ENCODE measurements at places on chromosomes 6 and 20.

- no peak for DNase-seq
These were observed 70.1 kb upstream of the CNKSR3 start for GRCh38 chr6:154580397-154581135.

DNA sequence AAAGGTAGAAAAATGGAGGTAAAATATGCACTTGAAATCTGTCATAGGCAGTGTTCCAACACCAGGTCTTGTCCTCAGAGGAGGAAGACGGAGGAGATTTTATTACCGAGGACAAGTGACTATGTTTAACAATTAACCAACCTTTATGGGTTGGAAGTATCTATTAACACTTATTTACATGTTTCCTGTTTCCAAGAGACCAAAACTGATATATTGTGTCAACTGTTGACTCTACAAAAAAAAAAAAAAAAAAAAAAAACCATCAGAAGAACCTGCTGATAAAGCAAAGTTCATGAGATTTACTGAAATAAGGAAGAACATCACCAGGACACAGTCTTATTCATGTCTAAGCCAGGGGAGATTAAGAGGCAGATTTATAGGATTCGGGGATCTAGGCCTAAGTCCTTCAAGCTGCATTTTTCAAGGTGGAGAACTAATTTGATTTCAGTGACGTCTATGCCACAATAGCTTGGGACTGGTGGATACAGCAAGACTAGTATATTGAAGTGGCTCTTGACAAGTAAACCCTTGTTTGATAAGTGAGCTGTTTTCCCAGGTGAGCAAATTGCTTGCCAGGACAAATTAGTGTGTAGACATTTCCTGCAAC lies 126.6 kb upstream of the NAA20 start:
- no peak for DNase-seq

- DNase-seq = peak; percentile 7
These were observed 77.7 kb downstream of the EFHC1 start for GRCh38 chr6:52497652-52498408.

DNA sequence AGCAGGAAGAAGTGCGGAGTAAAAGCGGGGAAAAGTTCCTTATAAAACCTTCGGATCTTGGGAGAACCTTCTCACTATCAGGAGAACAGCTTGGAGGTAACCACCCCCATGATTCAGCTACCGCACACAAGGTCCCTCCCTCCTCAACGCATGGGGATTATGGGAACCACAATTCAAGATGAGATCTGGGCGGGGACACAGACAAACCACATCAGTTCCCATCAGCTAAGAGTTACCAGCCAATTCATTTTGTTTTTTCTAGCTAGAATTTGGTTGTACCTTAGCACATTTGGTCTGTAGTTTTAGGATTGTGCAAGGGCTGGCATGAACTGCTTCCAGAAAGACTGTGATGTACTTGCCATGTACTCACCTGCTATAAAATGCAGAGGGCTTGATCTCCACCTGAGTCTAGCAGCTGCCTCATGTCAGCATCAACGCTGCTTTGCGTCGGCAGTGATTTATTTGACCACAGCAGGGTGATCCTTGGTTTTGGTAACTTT lies 94.7 kb upstream of the SLC2A12 start:
- DNase-seq = no peak

DNA sequence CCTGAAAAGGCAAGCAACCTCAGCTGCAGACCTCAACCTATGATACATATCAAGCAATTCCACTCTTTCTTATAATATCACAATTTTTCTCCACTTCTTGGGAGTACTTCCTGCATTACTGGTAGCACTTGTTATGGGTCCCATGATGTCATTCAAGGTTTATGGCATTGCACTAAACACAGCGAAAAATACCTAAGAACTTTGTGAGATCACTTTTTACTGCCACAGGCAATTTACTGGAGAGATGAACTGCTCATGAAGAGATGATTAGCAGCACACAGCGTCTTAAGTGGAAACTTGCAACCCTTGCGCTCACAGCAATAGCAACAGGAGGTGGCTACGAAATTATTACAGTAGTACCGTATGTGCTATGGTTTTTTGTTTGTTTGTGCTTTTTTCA lies 19.3 kb upstream of the RIMS4 start:
- DNase-seq = no peak

DNA sequence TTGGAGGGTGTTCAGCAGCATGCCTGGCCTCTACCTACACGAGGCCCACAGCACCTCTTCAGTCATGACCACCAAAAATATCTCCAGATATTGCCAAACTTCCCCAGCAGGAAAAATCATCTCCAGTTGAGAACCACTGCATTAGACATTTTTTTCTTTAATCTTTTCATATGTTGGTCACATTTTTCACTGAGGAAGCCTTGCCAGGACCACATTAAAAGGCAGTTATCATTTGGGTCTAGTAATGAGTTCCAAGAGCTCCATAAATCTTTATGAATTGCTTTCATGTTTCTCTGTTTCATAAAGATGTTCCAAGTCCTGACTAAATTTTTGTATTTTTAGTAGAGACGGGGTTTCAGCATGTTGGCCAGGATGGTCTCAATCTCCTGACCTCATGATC lies 28.8 kb downstream of the MTRES1 start:
- no peak for DNase-seq

GRCh38 chr20:50380697-50381040 lies 129.5 kb upstream of the PTPN1 start:
- no peak for DNase-seq

GRCh38 chr20:57620274-57620990 lies at the start of gene ZBP1:
ZBP1 (minus strand) TSS chr20:57620426; CDS start chr20:57620295, 131 bp downstream.
- DNase-seq = no peak

- peak; percentile 50 for DNase-seq
These were observed 12.8 kb downstream of the ESF1 start for GRCh38 chr20:13771853-13772453.

- peak; percentile 40 for DNase-seq
These were observed 24.1 kb upstream of the ROS1 start for GRCh38 chr6:117449549-117450439.

DNA sequence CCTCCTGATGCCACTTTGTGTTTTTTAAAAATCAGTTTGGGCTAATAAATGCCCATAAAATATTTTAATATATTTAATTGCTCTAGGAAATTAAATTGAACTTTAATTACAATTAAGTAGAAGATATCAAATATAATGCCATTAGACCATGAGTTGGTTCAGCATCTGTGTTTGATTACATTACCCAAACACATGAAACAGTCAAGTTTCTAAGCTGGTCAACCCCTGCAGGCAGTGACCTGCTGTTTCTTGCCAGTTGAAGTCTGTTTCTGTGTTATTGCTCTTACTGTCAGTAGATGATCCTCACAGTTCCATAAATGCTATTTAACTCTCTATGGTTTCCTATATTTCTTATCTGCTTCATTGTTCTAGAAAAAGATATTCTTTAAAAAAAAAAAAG lies 9.7 kb upstream of the TENT5A start:
- no peak for DNase-seq

- no peak for DNase-seq
These were observed 85.7 kb downstream of the TAF4 start for GRCh38 chr20:61979701-61980635.

GRCh38 chr20:47757145-47758035 lies 27.9 kb downstream of the SULF2 start:
- no peak for DNase-seq

- DNase-seq = no peak
These were observed 75.5 kb upstream of the SCP2D1 start for GRCh38 chr20:18738055-18738454.

- DNase-seq = no peak
These were observed 116.6 kb downstream of the BMP2 start for GRCh38 chr20:6884114-6884513.

DNA sequence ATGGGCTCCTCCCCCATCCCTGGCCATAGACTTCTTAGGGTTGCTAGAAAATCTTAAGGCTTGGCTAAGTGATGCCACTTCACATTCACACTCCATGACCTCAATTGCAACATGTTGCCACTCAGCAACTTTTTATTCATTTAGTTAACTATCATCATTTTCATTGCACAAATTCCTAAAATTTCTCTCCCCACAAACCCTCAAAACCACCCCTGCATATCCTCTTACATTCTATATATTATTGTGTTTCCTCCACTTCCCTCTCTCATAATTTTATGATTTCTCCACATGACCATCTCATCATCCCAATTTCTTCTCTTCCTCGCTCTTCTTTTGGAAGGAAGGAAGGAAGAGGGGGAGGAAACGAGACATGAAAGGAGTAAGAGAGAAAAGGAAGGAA lies 436.0 kb downstream of the HACE1 start:
- DNase-seq = no peak

- no peak for DNase-seq
These were observed 26.6 kb upstream of the EDN3 start for GRCh38 chr20:59273739-59274357.

- DNase-seq = no peak
These were observed 669.4 kb downstream of the DHX35 start for GRCh38 chr20:39631557-39631956.

DNA sequence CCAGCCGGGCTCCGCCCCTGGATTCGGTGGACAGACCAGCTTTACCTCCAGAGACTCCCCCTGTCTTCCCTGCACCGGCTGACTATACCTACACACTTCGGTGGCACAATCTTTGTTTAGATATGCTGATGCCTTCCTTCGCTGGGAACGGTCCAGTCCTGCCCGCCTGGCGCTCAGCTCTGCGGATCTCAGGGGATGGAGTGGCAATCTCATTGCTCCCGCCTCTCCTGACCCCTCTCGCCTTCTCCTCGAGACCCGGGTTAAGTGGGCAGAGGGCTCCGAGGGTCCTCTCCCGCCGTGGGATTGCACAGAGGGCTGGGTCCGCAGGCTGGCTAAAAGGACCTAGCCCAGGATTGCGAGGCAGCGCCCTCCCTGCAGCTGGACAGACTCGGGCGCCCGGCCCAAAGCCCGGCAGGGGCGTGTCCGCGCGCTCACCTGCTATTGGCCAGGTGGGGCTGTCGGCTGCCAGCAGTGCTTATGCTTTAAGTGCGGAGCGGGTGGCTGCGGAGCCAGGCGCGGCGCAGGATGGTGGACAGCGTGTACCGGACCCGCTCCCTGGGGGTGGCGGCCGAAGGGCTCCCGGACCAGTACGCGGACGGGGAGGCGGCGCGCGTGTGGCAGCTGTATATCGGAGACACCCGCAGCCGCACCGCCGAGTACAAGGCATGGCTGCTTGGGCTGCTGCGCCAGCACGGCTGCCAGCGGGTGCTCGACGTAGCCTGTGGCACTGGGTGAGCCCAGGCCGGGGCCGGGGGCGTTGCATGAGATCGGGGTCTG lies at the start of gene GNMT:
Gene GNMT (plus strand): TSS at position 512 of the 777 bp plus-strand sequence. CDS start 14 bp downstream, at position 526.
- DNase-seq = peak; percentile 57

GRCh38 chr20:21322083-21322710 lies 19.1 kb downstream of the XRN2 start:
- no peak for DNase-seq

GRCh38 chr6:9699888-9700287 lies 715.0 kb downstream of the TFAP2A start:
- DNase-seq = no peak

DNA sequence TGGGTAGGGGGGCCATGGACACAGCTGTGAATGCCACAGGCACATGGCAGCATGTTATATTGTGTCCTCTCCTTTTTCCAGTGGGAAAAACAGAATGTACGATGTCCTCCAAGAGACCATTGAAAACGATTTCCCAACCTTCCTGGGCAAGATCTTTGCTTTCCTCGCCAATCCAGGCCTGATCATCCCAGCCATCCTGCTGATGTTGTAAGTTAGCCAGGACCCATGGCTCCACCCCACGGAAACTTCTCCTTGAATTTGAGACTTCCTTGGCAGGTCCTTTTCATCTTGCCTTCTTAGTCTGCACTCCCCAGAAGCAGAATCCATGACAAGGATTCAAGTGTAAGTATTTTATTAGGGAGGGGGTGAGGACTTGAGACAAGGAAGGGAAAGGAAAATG lies 28.2 kb upstream of the NOP56 start:
- no peak for DNase-seq

GRCh38 chr6:135030532-135031178 lies 24.0 kb downstream of the HBS1L start:
- DNase-seq = no peak

GRCh38 chr6:61622601-61623000 lies 663.4 kb downstream of the KHDRBS2 start:
- DNase-seq = no peak

- DNase-seq = no peak
These were observed 267.1 kb downstream of the TENT5A start for GRCh38 chr6:81485395-81485794.

DNA sequence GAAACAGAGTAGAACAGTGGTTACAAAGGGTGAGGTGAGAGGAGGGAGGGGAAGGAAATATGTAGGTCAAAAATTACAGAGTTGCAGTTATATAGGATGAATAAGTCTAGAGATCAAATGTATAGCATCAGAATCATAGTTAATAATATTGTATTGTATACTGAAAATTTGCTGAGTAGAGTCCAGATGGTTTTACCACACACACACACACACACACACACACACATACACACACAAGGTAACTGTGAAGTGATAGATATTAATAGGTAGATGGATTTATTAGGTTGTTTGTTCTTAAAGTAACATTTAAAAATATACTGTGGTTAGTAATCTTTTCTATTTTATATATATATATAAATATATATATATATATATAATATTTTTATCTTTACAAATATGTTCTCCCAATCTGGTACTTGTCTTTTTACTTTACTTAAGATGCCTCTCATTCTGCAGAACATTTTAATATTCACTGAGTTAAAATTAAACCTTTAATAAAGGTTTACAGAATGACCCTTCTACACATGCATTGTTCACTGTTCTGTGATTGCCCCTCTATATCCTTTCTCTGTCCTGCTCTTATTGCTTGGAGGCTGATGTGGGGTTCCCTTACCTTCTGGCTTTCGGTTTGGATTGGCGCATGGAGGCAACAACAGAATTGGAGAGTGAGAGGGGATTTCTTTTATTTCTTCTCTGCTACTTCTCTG lies 408 bp downstream of the PTCHD4 start:
- peak; percentile 79 for DNase-seq

DNA sequence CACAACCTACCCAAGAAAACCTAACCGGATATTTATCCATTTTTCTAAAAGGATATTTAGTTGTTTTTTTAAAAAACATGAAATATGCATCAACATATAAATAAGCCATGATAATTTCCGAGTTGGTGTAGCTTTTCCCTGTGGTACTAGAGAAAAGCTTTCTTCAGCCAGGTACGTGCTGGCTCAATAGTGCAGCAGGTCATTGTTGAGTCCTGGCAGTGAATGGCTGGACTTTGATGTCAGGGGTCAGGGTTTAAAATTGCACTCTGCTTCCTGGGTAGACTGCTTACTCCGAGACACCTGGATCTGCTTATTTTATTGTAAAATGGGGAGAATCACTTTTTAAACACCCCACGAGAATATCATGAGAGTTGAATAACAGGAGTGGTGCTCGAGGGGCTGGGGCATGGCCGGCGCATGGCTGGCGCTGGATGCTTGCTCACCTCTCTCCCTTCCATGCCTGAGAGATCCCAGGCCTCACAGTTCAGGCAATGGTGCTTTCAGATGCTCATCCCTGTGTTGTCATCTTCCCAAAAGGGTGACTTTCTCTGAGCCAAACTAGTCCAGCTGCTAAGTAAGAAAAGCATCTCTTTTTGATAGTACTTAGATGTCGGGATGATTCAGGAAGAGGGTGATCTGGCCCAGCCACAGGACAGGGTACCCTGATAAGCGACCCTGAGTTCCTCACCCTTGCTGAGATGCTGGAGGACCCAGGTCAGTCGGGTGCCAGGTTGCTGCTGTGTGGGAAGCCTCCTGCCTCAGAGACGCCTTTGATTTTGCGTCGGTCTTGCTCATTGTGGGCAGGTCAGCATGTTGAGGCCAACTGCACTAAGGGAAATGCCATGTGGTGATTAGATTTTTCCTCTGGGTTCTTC lies 269.1 kb upstream of the FOXQ1 start:
- no peak for DNase-seq

Measured in NCI-H748 treated with DMSO at 0.1 percent for 48 hours (cell line).